Aorta (tissue), 5 donors: ENCODE measurements at places on chromosomes 4 and X. TPM values are rescaled to one million over a fixed set of nuclear protein-coding genes. Genes with fewer than 3 reads are reported as not detected.

Gene GLUD2
- not detected for polyA plus RNA-seq

Gene BEND2
- not detected for polyA plus RNA-seq

GRCh38 chrX:20284992-20285391 is 18.3 kb upstream of the RPS6KA3 start:
- H3K4me1 ChIP-seq: no peaks in the 10 kb centered on the region
- no peaks in the 10 kb centered on the region for H3K27me3 ChIP-seq
- H3K4me3 ChIP-seq: no peak overlapping the region
- DNase-seq: no peak

DNA sequence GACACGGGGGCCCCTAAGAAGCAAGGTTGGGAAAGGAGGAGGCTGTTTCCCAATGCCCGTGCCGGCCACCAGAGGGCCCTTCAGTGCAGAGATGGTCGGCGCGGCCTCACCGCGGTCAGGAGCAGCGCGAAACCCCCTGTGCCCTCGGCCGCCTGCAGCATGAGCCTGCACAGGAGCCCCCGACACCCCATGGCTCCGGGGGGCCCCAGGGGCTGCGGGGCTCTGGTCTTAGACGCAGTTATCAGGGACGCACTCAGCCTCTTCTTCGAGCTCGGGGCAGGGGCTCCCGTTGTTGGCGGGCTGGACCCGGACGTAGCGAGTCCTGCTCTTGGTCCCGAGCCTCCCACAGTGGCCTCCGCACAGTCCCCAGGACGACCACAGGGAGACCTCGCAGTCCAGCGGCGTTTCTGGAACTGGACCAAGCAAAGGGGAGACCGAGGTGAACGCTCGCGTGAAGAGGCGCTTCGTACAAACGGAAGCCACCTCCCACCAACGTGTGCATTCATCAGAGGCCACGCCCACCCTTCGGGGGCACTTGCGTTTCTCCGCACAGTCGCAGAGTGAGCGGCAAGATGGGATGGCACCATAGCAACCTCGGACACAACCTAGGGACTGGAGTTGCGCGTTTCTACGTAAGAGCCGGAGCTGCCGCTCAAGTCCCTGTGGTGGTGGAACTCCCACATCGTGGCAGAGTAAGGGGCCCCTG is 5.0 kb downstream of the SPON2 start:
- no peak overlapping the region for H3K27ac ChIP-seq
- no peaks in the 10 kb centered on the region for H3K4me1 ChIP-seq
- peak overlapping the region; percentile 45 for H3K4me3 ChIP-seq
- DNase-seq: peak; percentile 95
- H3K27me3 ChIP-seq: no peaks in the 10 kb centered on the region
- no peaks in the 10 kb centered on the region for H3K36me3 ChIP-seq

DNA sequence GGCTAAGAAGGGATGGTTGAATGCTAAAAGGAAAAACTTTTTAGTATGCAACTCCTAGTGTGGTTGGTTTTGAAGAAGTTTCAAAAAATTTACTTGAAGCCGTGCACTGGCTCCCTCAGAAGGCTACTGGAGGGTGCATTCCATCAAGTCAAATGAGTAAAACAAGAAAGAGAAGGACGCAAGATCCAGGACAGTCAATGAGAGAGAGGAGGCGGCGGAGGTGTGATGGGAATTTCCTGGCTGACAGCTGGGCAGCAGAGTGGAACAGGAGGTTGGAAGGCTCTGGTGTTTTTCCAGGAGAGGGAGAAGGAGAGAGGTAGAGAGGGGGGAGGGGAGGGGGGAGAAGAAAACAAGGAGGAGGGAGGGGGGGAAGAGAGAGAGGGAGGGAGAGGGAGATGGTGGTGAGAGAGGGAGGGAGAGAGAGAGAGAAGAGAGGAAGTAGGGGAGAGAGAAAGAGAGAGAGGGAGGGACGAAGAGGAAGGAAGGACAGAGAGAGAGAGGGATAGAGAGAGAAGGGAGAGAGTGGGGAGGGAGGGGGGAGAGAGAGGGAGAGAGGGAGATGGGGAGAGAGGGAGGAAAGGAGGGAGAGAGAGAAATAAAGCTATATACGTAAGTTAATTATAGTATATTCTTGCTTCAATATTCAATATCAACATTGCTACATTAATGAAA is 126.4 kb downstream of the SH3KBP1 start:
- H3K27ac ChIP-seq: no peak overlapping the region
- peaks cover 2% of the 10 kb centered on the region for H3K4me1 ChIP-seq
- H3K36me3 ChIP-seq: no peaks in the 10 kb centered on the region

GRCh38 chr4:57080781-57081650 is 29.2 kb downstream of the IGFBP7 start:
- H3K27ac ChIP-seq: peak overlapping the region; percentile 100
- H3K4me1 ChIP-seq: peaks cover 2% of the 10 kb centered on the region
- no peaks in the 10 kb centered on the region for H3K27me3 ChIP-seq
- no peak overlapping the region for H3K4me3 ChIP-seq
